Urinary bladder (tissue), 4 donors: ENCODE measurements at places on chromosomes 3 and 15. TPM values are rescaled to one million over a fixed set of nuclear protein-coding genes. Genes with fewer than 3 reads are reported as not detected.
A peak's percentile ranks its signal among the peaks of the same experiment; 100 is the strongest.

GRCh38 chr15:39530480-39531342, 50.2 kb upstream of the THBS1 start:
- no peak for DNase-seq

Gene SPTSSB
- 74.9 TPM for total RNA-seq

- no peak for DNase-seq
Observed at GRCh38 chr15:98151096-98151495, 190.6 kb downstream of the ARRDC4 start.

- no peak for DNase-seq
Observed at GRCh38 chr3:136734382-136735070, 17.7 kb downstream of the STAG1 start.

- DNase-seq: no peak
Observed at GRCh38 chr3:33062866-33063265, 34.1 kb downstream of the GLB1 start.

DNA sequence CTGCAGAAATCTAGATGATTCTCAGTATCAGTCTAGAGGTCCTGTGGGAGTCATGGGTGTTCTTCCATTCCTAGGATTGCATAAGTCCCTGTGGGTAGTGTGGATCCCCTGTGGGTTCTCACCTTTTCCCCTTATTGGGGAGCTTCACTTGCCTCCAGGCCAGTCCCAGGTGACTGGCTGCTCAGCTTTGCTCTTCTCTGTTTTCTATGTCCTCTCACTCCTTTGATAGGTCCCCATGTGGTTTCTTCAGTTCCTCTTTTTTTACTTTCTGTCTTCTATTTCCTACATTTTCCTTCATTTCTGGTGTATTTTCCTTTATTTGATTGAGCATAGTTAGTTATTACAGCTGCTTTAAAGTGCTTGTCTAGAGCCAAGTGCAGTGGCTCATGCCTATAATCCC, 10.9 kb downstream of the TEX55 start:
- no peak for DNase-seq

GRCh38 chr3:17645074-17645698, 97.2 kb downstream of the TBC1D5 start:
- peak; percentile 2 for DNase-seq

Gene SLC6A1
- 3.2 TPM for total RNA-seq
